NCI-H1694 treated with DMSO at 0.1 percent for 48 hours (cell line): ENCODE measurements at places on chromosomes 12 and 14.

- DNase-seq = no peak
Observed at GRCh38 chr12:3962631-3963483, 89.7 kb upstream of the PARP11 start.

DNA sequence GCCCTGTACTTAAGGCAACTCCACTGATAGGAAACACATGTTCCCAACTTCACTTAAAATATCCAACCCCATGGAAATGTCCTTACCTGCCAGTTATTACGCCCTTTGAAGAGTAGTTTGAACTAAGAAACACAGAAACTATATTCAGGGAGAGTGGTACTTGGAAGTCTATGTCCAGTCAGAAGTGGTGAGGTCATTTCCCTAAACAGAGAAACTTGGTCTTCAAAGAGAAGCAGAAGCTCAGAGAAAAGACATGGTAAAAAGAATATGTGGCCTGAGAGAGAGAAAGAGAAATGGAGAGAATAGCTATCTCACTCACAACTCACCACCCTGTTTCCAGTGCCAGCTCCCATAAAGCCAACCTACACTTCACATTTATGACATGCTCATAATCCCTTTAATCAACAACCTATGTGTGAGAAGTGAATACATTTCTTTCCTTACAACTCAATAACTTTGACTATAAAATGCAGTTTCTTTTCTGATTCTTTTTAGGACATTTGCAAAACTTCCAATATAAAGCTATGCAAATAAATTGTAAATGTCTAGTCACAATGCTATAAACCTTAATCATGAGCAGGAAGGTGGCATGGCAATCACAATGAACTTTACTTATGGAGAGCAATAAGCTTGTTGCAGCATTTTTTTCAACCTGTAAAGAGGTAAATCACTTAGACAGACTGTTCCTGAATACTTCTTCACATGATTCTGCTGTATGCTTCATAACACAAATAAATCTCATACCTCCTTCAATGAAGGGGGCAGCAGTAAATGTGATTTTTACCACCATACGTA, 67.1 kb downstream of the CPNE8 start:
- DNase-seq = no peak

DNA sequence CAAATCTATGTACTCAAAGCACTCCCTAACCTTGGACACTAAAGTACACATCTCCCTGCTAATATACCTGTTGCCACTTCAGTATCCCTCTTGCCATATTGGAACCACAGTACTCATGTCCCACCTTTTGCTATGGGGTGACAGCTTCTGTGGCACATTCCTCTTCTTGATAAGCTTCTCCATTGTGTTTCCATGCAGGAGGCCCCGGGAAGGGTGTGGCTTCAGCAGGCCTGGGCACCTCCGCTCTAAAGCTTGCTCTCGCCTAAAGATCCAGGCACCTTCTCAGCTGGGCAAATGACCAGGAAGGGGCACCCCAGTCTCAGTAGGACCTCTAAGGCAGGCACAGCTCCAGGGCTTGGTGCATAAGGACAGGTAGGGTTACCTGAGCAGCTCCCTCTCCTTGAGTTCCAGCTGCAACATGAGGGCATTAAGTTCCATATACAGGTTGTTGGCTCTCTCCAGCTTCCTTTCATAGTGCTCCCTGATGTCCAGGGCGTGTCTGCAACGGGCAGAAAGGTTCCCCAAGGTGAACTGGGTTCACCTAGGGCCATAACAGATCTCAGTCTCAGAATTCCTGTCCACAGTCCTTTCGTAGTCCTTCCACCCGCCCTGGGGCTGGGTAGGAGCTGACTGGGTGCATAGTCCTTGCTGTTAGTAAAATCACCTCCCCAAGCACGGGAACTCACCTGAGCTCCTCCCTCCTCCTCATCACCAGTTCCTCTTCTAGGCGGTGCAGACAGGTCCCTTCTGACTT, 15.9 kb downstream of the MAP3K12 start:
- DNase-seq = no peak

GRCh38 chr14:66239589-66239988, 246.6 kb upstream of the CCDC196 start:
- no peak for DNase-seq

DNA sequence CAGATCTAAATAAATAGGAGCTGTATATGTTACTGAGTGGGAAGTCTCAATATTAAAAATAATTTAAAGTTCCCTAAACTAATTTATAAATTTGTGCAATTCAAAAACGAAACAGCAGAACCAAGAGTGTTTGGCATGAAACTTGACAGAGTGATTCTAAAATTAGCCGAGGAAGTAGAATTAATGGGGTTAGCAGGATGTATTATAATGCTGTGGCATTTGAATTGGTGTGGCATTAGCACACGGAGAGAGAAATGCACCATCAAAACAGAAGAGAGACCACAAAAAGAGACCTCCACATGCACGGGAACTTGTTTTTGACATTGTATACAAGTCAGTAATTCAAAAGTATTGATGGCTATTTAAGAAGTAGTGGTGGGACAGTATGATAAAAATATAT, 366.0 kb upstream of the RGS6 start:
- no peak for DNase-seq

DNA sequence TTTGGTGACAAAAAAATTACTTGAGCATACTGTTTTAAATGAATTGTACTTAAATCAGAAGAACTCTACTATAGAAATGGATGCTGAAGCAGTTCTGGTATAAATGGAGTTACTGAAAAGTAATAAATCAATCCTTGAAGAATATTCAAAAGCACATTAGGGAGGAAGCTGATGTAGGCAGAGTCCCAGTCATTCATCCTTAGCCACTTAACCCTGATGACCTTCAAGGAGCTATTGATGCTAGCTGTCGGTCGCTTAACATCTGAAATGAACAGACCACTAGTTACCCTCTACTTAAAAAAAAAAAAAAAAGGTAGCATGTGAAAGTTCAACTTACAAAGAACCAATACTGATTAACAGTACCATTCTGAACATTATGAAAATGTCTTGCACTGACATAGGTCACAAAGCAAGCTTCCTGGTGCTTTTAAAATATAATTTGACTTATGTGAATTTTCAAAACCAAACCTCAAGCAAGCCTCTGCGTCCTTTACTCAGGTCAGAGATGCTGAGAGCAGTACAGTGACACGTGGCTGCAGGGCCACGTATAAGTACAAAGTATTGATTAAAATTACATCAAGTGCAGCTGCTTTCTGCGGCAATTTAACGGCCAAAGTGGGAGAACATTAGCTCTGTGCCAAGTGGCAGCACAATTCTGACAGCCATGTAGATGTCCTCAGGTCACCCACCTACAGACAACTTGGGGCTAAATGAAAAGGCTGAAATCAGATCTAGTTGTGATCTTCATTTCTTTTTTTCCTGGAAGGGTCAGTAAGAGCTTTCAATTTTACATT, 18.1 kb downstream of the PPM1H start:
- no peak for DNase-seq

- no peak for DNase-seq
Observed at GRCh38 chr12:101592448-101592847, 2.3 kb upstream of the MYBPC1 start.

GRCh38 chr14:71108398-71109119, 201.3 kb downstream of the PCNX1 start:
- DNase-seq = no peak

DNA sequence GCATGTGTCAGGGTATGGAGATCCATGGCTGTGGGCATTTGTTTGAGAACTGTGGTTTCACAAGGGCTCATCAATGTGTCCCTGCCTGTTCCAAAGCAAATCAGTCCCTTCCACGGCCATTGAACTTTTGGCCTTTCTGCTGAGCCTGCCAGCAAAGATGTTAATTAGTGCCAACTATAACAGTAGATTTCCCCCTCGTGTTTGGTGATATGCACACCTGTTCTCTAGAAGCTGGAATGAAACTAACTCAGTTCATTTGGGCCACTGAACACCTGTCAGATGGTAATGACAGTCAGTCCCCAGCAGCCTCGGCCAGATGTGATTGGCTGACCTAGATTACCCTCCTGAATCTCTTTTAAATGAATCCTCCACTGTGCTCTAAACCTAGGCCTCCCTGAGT, 43.2 kb downstream of the IRAK3 start:
- no peak for DNase-seq

GRCh38 chr12:113955109-113955970, 10.8 kb downstream of the RBM19 start:
- DNase-seq = no peak

- DNase-seq = no peak
Observed at GRCh38 chr14:105181549-105182295, 610 bp upstream of the NUDT14 start.
